Lung (tissue), 17 donors: ENCODE measurements at places on chromosomes 2 and 18. TPM values are rescaled to one million over a fixed set of nuclear protein-coding genes. Genes with fewer than 3 reads are reported as not detected.

DNA sequence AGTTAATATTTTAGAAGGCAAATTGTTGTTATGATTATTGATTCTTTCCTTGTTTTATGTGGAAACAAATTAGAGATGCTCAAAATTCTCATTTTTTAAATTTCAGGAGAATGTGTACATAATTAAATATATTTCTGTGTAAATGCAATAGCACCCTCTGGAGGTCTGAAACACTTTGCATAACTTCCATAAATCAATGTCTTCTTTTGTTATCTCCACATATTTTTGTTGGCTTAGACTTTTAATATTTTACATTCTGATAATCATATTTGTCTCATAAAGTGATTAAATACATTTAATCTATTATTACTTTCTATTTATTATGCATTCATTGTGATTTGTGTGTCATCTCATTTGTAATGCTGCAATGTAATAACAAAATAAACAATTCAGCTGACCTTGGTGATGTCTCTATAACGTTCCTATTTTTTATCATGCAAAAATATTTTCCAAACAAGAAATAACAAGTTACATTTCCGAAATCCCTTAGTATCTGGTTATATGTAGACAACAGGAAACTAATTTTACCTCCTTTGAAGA is 201.8 kb upstream of the GALNT5 start:
- peak; percentile 61 for DNase-seq

- DNase-seq = no peak
Measured at GRCh38 chr18:59448546-59448945, 89.5 kb upstream of the LMAN1 start.

GRCh38 chr18:6370410-6370809 is 44.3 kb downstream of the L3MBTL4 start:
- DNase-seq = no peak

DNA sequence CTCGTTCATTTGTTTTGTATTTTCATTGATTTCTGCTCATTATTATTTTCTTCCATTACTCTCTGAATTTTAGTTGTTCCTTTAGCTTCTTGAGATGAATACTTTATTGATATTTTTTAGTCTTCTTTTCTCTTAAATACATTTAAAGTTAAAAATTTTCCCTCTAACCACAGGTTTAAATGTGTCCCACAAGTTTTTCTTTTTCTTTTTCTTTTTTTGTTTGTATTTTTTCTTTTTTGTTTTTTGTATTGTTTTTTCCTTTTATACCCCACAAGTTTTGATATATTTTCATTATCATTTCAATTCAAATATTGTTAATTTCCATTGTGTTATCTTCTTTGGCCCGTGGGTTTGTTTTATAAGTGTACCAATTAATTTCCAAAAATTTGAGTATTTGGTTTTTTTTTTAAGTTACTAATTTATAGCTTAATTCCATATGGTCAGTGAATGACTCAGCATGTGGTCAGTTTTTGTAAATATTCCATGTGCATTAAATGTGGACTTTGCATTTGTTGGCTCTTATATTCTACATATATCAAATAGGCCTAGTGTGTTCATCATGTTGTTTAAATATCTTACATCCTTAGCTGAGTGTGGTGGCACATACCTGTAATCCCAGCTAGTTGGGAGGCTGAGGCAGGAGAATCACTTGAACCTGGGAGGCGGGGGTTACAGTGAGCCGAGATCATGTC is 16.2 kb downstream of the CENPO start:
- no peak for DNase-seq

GRCh38 chr2:239206042-239206441 is 194.8 kb downstream of the HDAC4 start:
- no peak for DNase-seq

- no peak for DNase-seq
Measured at GRCh38 chr2:173359231-173359630, 4.6 kb downstream of the CDCA7 start.

DNA sequence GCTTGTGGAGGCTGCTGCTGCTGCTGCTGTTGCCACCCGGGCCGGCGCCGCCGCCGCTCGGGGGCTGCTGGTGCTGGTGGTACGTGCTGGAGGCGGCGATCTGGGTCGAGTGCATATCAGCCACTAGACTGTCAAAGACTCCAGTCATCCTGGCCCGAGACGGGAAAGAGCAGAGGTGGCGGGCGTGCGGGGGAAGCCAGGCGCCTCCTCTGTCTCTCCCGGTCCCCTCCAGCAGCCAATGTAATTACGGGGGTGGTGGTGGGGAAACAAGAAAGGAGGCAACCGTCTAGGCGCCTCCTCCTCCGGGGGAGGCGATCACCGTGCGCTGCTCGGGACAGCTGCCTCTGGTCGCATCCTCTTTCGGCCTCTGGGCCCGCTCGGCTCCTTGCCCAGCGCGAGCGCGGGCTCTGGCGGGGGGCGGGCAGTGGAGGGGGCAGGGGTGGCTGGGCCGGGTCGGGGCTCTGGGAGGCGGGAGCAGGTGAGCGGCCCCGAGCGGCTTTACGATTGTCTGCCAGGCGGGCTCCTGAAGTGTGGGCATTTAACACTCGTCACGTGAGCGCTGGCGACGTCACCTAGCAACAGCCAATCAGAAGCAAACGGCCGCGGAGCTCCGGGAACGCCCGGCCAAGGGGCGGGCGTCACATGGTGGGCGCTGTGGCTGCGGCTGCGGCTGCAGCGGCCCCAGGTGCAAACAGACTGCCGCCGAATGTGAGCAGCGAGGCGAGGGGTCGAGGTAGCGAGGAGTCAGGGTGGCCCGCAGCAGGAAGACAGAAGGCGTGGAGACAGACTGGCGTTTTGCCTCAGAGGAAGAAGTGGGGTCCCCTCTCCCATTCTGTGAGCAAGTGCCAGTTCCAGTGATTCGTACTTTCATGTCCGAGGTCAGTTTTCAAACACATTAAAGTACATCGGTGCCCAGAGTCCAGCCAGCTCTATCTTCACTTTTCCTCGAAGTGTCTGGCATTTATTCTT is at the start of gene DLX2:
DLX2 (minus strand) TSS at position 510 of the 969 bp plus-strand sequence; CDS start at position 148, 362 bp downstream.
- DNase-seq = peak; percentile 90

DNA sequence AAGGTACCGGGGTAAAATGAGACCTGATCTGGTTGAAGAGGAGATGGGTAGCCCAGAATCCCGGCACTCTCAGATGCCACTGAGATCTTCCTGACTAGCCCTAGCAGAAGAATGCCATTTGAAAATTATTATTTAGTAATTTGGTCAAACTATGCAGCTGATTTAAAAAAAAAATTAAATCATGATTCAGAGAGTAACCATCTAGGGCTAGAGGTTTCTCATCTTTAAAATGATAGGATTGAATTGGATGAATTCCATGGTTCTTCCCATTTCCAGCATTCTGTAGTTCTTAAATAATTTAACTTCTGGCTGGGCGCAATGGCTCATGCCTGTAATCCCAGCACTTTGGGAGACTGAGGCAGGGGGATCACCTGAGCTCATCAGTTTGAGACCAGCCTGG is 106.1 kb downstream of the MYO1B start:
- DNase-seq = no peak

The INPP5D gene
- polyA plus RNA-seq = 7.6 TPM

The FAM161A gene
- polyA plus RNA-seq = 2.6 TPM

The CCDC85A gene
- 1.7 TPM for polyA plus RNA-seq
